AG10803 (cell line): ENCODE measurements at places on chromosomes 12 and 14.

GRCh38 chr14:51743588-51744000, 91.9 kb downstream of the FRMD6 start:
- DNase-seq: no peak

- no peak for DNase-seq
Observed at GRCh38 chr14:44369401-44370123, 137.5 kb downstream of the FSCB start.

DNA sequence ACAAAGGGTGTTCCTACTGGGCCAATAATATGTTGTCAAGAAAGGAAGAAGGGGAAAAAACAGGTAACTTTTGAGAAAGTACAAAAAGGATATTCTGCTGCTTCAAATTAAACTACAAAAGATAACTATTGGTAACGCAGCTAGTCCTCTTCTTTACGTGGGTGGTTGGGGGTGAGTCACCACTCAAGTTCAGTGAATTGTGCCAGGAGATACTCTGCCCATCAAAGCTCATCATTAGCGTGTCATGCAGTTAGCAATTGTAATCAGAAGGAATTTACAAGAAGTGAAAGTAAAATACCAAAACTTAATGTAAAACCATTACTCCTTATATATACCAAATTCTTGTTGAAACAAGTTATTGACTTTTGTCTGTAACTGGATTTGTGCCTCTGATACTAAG, 342.0 kb downstream of the NPAS3 start:
- DNase-seq: peak; percentile 20

DNA sequence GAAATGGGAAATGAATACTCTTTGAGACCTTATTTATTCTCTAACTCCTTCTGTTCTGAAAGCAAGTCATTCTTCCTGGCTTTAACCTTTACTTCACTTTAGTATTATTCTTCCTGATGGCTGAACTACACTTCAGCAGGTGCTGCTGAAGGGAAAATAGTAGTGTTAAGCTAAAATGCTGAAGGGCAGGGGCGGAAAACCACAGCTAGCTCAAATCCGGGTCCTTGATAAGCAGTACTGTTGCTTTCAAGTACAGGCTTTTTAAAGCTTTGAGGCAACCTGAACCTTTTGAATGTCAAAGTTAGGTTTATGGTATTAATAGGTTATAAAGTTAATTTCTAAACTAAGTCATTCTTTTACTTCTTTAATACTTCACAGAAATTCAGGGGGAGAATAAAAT, 10.7 kb downstream of the CCDC196 start:
- no peak for DNase-seq

GRCh38 chr12:24565300-24565699, 383.6 kb downstream of the BCAT1 start:
- DNase-seq: peak; percentile 1

- peak; percentile 27 for DNase-seq
Observed at GRCh38 chr14:50635141-50635540, 33.0 kb downstream of the SAV1 start.

- peak; percentile 42 for DNase-seq
Observed at GRCh38 chr14:50631408-50631821, 36.7 kb downstream of the SAV1 start.

DNA sequence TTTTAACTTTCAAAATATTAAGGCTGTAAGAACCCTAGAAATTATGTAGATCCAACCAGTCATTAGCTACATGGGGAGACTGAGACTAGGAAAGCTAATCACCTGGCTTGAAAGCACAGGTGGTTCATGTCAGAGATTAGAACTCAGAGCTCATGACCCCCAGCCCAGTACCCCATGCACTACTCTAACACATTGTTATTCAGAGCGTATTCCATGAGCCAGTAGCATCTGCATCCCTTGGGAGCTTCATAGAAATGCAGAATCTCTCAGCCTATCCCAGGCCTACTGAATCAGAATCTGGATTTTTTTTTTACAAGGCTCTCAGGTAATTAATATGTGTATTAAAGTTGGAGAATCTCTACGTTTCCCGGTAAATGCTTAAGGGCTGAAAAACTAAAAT, 161.7 kb downstream of the BTG1 start:
- no peak for DNase-seq

DNA sequence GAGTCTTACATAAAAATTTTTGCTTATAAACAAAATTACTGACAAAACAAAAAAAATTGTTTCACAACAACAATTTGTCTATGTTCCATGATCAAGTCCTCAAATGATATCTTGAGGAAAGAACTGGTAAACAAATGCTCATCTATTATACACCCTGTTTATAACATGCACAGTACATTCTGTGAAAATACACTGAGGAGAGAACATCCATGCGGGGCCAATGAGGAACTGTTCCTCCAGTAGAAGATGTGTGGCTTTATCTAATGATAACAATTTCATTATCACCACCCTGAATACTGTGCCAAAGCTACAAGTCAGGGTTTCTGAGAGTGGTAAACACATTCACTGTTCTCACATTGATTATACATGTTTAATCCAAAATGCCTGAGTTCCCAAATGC, 10.8 kb downstream of the MLH3 start:
- no peak for DNase-seq

- DNase-seq: no peak
Observed at GRCh38 chr14:78566859-78567172, 396.6 kb downstream of the NRXN3 start.

GRCh38 chr12:81259360-81259759, 181.5 kb downstream of the ACSS3 start:
- DNase-seq: no peak

DNA sequence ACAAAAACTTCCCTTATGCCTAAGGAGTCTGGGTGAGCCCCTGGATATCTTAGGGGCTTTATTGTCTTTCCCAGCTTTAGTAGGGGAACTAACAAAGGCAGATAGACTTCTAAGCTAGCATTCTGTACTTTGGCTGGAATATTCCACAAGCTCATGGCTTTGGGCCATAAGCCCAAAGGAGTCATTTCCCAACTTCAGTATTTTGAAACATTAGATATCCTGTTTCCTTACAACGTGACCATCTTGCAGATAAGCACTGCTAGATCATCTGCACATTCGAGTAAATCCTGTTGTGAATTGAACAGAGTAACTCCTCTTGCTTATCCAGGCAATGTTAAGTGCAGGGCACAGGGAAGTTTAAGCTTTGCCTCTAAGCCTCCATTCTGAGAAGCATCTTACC, 70.6 kb upstream of the ACTN1 start:
- peak; percentile 78 for DNase-seq

DNA sequence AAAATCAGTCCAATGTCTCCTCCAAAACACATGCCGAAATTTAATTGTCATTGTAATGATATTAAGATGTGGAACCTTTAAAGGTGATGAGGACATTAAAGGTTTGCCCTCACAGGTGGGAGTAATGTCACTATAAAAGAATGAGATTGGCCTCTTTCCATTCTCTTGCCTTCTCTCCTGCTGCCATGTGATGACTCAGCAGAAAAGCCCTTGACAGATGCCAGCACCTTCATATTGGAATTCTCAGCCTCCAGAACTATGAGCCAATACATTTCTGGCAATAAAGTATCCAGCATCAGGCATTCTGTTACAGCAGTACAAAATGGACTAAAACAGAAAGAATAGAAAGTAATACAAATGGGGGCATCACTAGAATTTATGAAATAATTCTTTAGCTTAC, 609.7 kb downstream of the SLC16A7 start:
- peak; percentile 76 for DNase-seq

DNA sequence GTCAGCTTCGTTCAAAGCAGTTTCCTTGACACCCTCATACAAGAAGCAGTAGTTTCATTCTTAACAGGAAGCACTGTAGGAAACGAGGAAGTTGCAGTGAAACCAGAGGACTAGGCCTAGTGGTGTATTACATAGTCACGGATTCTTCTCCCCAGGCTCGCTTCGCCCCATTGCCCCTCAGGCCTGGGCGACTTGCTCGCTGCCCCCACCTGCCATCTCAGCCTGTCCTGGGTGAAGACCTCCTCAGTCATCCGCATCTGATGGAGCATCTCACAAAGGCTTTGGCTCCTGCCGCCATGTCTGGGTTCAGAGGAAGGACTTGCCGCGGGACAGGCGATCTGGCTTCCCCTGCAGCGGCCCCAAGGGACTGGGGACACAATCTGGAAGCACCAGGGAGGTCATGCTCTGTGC, 93.5 kb downstream of the LMNTD1 start:
- no peak for DNase-seq

DNA sequence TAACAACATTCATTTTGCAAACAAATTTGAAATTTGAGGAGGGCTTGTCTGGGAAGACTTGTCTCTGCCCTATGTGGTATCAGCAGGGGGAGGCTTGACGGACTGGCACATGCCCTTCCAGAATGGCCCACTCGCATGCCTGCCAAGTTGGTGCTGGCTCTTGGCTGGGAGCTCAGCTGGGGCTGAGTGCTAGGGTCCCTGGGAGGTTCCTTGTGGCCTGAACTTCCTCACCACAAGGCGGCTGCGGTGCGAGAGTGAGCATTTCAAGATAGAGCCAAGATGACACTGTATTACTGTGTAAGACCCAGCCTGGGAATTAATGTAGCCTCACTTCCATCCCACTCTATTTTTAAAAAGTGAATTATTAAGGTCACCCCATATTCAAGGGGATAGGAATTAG, 271.6 kb upstream of the PLEKHG7 start:
- DNase-seq: no peak

GRCh38 chr12:92634730-92635129, 68.1 kb upstream of the PLEKHG7 start:
- DNase-seq: peak; percentile 35

GRCh38 chr12:40586823-40587222, 105.4 kb upstream of the CNTN1 start:
- no peak for DNase-seq

- no peak for DNase-seq
Observed at GRCh38 chr12:89448526-89448925, 76.1 kb downstream of the GALNT4 start.

- no peak for DNase-seq
Observed at GRCh38 chr12:85653731-85654455, 182.3 kb downstream of the RASSF9 start.

- no peak for DNase-seq
Observed at GRCh38 chr14:76958980-76959710, 69.4 kb downstream of the IRF2BPL start.

GRCh38 chr12:46677749-46678148, 148.0 kb downstream of the SLC38A4 start:
- DNase-seq: peak; percentile 29

DNA sequence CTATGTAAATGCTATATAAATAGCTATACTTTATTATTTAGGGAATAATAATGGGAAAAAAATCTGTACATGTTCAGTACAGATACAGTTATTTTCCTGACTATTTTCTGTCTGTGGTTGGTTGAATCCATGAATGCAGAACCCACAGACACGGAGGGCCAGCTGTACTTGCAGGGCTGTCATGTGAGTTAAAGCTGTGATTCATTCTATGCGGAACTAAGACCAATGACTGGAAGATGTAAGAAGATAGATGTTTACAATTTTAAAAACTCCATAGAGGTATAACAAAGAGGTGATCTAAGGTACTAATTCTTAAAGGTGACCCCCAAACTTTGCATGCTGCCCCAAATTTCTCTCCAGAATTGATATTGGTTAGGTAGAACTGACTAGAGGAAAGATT, 14.6 kb downstream of the PCNX4 start:
- peak; percentile 77 for DNase-seq

DNA sequence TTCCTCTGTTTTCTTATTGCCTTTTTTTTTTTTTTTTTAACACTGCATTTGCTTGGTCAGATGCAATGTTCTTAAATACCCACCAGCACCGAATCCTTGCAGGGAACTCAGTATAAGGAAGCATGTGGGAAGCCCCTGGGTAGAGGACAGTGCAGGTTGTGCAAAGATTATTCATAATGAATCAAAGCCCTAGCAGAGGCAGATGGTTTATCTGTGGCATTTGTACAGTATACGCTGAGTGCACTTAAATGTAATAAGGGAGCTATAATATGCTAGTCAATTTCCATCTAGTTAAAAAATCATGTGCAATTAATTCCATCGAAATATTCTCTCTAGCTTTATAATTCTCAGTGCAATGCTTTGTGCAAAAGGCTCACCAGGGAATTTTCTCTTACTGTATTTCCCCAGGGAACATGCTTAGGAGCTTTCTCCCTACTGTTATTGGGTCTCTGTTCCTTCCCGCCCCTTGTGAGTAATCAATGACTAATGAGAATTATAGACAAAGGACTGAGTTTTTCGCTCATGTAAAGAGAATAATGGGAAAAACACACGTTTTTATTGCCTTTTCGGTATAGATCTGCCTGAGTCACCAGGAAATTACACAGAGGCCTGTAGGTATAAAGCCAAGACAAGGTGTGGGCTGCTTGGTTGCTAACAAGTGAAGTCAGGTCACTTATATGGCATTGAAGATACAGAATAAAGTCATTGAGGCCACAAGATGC, 1214.3 kb upstream of the TMEM132C start:
- peak; percentile 62 for DNase-seq

GRCh38 chr12:69515394-69515930, 45.3 kb downstream of the FRS2 start:
- DNase-seq: no peak

DNA sequence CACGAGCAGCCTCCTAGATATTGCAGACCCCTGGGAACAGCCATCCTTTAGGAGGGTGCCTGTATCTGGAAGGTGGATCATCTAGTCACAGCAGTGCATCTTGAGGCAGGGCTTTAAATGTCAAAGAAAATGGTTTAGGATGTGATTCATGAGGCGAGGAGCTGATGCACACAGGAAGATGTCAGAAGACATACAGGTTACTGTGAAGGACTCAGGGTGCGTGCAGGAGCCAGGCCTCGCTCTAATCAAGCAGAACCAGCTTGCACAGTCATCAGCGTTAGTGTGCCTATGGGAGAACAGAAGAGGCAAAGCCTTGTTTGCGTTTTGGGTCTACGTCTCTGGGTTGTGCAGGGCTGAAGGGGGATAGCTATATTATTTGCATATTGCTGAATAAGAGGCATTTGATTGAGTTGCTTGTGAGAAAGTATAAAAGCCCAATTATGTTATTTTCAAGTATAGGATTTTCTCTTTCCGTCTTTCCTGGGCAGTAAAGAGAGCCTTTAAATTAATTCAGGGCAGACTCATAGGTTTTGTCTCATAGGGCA, 77.3 kb upstream of the RPH3A start:
- no peak for DNase-seq

- no peak for DNase-seq
Observed at GRCh38 chr12:109729371-109729781, 15.8 kb downstream of the FAM222A start.

DNA sequence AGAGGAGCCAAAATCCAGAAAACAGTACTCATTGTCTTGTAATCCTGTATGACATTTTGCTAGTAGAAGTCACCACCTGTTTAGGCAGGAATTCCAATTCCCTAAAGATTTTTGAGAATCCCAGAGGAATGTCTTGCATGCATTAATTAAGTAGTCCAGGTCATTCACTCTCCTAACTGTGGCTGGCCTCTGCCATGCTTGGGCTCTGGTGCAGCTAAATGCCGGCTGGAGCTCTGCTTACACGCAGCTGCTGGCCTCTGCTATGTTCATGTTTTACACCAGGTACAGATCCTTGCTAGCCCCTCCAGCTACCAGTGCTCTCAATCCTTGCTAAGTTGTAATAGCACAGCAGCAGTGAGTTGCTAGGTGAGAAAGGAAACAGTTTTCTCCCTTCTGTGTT, 16.3 kb upstream of the HIF1A start:
- peak; percentile 64 for DNase-seq

- DNase-seq: peak; percentile 54
Observed at GRCh38 chr14:23910101-23910875, 43.3 kb upstream of the DHRS4 start.
